RPMI7951 (cell line): ENCODE measurements at places on chromosomes 7 and 10.

- DNase-seq: no peak
Measured at GRCh38 chr10:79034271-79034876, 34.4 kb upstream of the ZMIZ1 start.

GRCh38 chr7:46544396-46545008, 623.4 kb upstream of the IGFBP3 start:
- peak; percentile 89 for DNase-seq

GRCh38 chr10:72082856-72083789, 5.2 kb downstream of the SPOCK2 start:
- no peak for DNase-seq

DNA sequence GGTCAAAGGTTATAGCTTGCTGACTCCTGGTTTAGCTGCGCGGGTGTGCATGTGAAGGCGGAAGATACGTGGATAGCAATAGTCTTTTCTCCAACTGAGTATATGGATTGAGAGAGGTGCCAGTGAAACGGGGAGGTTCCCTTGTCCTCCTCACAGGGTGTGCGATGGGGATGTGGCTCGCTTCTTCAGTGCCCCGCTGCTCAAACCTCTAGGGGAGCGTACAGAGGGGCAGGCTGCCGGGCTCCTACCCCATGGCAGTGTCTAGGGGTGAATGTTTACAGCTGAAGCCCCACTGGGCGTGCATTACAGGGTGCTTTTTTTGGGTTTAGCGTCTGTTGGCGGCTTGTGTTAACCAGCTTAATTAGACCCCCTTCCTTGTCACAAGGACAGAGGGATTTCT, 438.5 kb downstream of the CCSER2 start:
- no peak for DNase-seq

GRCh38 chr10:91689731-91690168, 56.9 kb upstream of the PPP1R3C start:
- peak; percentile 69 for DNase-seq

- DNase-seq: no peak
Measured at GRCh38 chr7:5670183-5670935, 111.1 kb downstream of the RNF216 start.

DNA sequence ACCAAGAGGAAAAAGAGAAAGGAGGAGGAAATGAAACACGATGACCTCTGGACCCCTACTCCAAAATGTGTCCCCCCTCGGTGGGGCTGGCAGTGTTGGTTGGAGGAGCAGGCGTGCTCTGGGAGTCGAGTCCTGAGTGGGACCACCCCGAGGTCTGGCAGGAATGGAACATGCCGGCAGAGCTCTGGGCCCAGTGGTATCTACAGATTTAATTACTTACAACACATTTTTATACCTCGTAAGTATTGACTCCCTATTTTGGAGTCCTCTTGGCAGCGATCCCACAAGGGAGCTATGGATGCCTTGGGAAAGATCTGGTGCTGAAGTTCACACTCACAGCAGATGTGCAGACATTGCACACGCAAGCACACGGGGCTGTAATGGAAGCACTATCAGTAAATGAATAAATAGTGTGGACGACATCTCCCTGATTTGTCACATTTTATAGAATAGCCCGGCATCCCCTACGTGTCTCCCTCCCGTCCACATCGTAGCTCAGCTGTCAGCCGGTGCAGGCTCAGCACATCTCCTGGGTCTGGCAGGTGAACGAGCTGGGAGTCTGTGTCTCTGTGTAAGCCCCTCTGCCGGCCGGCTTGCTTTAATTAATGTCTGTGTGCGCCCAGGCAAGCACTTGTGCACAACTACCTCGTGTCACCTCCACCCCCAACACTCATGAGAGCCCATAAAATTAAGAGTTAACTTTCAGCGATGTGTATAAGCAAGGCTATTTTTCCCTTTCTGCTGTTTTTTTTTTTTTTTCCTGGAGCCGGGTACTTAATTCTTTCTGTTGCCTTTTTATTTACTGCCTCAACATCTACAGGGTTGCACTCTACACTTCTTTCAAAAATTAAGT, 603.2 kb downstream of the LRMDA start:
- no peak for DNase-seq

GRCh38 chr7:24545215-24545614, 28.0 kb upstream of the PALS2 start:
- no peak for DNase-seq

DNA sequence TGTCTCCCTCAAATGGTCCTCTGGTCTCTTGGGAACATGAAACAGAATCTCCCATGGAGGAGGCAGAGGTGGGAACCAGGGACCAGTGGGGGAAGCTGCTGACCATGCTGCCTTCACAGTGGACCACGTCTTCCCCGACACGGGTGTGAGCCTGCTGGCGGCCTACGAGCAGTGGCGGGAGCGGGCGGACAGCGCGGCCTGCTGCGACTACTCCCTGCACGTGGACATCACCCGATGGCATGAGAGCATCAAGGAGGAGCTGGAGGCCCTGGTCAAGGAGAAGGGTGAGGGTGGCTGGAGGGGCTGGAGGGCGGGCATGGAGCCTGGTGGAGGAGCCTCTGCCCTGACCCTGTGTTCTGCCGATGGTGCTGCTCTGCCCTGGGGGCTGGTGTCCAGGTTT, 8.0 kb downstream of the DPYSL4 start:
- DNase-seq: no peak

GRCh38 chr7:257647-257992, 32.4 kb upstream of the FOXL3 start:
- no peak for DNase-seq

- no peak for DNase-seq
Measured at GRCh38 chr10:114281461-114281860, 42.4 kb downstream of the VWA2 start.

- peak; percentile 78 for DNase-seq
Measured at GRCh38 chr7:66283003-66283920, 78.1 kb downstream of the TPST1 start.

DNA sequence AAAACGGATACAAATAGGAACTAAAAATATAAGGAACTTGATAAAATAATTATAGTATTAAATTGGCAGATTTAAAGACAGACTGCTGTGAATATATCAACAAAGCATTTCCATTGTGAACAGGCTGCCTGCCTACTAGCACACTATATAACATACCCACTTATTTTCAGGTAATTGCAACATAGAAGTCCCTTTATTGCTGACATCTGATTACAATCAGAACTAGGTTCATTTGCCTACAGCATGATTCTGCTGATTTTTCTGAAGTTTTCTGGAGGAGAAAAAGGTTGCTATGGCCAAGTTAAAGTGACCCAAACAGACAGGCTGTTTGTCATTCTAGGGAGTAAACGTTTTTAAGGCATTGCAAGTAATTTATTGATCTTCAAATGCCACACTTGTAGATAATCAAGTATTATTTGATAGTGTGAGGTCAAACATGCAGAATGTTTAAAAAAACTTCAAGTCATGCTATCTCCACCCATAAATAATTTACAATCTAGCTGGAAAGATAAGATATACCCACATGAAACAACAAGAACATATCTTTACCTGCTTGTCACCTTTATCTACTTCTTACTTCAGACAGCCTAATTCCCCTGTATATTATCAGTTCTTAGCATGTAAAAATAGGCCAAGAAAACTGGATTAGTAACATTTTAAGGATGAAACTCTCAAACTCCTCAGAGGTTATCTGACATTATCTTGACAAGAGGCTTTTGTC, 40.5 kb downstream of the MTPN start:
- DNase-seq: no peak

DNA sequence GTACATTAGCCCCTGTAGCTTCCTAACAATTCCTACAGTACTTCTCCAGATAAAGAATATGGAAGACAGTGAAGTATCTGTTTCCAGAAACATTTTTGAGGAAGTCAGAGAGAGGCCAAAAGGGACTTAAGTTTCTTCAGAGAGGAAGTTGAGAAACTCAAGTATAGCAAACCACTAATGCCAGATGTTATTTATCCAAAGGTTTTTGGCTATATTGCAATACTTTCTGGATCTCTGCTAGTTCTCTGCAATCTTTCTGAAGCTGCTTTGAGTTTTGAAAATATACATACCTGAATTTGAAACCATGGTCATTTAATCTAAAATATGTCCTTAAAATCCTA, 64.7 kb downstream of the BICC1 start:
- peak; percentile 58 for DNase-seq

DNA sequence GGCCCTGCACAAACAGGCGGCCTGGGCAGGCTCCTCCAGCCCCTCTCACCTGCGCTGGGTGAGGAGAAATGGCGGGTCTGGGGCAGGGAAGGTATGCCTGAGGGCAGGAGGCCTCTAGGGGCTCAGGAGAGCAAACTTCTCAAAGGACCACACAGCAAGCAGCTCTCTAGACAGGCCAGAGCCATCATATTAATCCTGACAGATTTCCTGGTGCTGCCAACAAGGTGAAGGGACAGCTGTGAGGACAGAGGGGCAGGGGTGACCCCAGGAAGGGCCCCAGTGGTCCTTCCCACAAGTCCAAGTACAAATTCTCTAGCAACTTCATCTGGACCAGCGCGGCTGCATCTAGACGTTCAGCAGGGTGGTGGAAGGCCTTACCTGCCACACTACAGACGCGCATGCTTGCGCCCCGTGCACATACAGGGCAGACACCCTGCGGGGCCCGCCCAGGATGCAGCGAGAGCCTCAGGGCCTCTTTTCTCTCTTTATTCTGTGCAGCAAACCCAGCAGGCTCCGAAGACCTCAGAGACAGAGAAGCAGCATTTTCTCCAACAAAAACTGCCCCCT, 62.1 kb downstream of the ZRANB1 start:
- DNase-seq: no peak

DNA sequence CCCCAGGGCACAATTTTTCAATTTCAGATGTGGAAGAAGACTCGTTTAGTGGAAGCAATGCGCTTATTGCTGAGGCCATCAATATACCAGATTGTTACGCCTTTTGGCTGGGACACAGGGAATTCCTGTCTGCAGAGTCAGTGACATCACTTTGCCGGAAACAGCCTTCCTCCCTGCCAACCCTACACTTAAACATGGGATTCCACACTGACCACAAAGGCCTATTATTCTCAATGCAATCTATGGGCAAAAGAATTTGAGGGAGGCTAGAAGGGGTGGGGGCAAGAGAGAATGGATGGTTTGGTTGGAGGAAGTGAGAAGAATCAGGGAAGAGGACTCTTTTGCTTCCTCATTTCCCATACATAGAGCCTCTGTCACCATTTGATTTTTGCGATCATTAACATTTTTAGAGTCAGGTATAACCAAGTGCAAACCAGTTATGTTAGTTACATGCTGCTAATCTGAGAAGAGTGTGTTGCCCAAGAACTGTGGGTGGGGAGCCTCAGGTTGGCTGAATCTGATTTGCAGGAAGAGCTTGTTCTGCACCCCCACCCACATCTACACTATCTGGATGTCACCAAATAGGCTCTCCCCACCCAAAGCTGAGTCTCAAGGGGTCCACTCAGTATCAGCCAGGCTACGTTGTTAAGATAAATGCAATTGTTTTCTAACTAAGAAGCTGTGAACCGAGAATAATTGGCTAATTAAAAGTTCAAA, 58.2 kb downstream of the ENTPD1 start:
- peak; percentile 65 for DNase-seq

DNA sequence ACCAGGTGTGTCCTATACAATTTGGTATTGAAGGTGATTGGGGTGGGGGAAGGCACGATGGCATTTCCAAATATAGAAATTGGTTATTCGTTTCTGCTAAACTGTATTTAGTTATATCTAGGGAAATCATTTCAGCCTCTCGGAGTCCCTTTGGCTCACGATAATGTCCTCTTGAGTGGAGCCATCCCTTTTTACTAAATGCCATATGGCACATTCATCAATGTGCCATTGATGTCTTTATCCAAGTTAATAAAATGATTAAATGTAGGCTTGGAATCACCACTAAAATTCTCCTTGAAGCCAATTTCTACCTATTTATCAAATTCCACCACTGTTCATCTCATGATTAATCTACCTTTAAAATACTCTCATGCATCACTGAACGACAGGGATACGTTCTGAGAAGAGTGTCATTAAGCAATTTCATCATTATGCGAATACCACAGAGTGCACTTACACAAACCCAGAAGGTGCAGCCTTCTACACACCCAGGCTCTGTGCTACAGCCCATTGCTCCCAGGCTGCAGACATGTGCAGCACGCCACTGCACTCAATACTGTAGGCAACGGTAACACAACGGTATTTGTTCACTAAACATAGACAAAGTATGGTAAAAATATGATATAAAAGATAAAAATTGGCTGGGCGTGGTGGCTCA, 219.2 kb upstream of the C7orf33 start:
- no peak for DNase-seq

DNA sequence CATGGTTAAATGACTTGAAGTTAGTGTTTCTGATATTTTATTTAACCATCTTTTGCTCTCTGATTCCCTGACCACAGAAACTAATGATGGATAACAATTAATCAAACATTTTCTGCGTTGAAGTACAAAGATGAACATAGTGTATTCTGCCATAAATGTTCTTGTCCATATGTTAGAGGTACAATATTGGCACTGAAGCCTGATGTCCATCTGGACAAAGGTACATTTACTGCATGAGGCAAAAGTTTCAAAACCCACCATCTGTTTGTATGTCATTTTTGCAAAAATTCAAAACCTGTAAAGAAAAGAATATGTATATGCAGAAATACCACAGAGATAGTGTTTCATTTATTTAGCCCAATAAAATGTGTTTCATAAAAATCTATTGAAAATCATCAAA, 861.5 kb downstream of the ANKRD7 start:
- DNase-seq: no peak

GRCh38 chr7:133344275-133344674, 91.4 kb downstream of the EXOC4 start:
- DNase-seq: peak; percentile 9

- peak; percentile 47 for DNase-seq
Measured at GRCh38 chr7:142263598-142264380, 5.9 kb upstream of the PRSS58 start.
